Naive thymus-derived CD4-positive, alpha-beta T cell (primary cell): ENCODE measurements at places on chromosomes 7 and 10. TPM values are rescaled to one million over a fixed set of nuclear protein-coding genes. Genes with fewer than 3 reads are reported as not detected.

CNPY1 gene
- polyA plus RNA-seq: not detected

LRRD1 gene
- polyA plus RNA-seq: not detected

GRCh38 chr7:33108554-33109004 is 625 bp downstream of the RP9 start:
- peak; percentile 15 for DNase-seq

DNA sequence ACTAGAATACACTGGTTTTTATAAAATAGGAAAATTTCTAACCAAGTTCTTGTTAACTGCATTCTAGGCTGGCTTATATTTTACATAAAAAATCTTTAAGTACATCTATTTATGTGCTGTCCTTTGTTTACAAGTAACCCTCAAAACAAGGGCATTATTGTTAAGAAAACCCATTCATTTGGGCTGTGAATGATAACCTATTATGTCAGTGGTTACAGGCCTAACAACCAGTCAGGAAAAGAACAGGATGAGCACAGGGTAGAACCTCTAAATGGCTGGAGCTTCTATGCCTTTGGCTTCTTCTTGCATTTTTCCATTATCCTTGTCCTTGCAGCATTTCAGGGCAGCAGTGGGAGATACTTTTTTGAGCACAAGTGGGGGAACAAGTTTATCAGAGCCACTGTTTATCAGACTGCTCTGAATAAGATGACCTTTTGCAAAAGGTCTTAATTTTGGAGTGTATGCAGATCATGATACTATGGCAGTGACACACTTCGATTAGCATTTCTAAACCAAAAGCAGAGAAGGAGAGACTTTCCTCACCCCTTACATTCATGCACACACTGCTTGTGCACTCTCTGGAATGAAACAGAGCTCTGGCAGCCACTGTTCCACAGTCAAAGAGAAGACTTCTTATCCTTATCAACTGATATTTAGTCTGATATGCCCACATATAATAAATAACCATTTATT is 10.9 kb downstream of the GPR37 start:
- DNase-seq: no peak

DNA sequence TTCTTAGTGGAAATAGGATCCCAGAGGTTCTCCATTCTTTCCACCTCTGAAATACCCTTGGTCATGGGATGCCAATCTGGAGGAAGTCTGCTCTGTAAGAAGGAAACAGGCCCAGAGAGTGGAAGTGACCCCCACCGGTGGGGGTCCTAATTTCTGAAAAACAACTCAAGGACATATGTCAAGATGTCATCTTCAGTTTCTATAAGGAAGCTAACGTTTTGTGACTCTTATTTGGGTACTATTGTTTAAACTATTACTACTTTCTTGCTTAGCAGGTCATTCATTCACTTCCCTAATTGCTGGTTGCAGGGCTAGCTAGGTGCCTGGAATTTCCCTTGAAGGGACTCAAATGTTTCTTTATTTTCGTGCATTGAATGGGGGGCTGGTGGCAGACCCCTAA is 1.9 kb upstream of the ZNF775 start:
- no peak for DNase-seq

XRCC2 gene
- polyA plus RNA-seq: 0.41 TPM

DNA sequence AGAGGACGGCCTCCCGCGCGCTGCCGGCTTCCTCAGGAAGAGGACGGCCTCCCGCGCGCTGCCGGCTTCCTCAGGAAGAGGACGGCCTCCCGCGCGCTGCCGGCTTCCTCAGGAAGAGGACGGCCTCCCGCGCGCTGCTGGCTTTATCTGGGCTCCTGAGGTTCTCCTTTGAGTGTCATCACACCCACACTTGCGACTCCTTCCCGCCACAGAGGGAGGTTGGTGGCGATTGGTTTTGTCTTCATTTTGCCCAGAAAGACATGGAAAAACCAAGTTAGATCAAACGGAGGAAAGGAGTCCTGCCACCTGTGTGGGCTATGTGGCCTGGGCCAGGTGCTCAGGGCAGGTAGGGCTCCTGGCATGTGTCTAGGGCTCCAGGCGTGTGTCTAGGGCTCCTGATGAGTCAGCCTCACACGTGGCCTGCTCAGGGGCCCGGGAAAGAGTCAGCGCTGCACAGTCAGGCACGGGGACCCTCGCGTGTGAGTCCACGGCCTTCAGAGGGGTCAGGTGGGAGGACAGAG is 138.0 kb downstream of the VIPR2 start:
- no peak for DNase-seq

DNA sequence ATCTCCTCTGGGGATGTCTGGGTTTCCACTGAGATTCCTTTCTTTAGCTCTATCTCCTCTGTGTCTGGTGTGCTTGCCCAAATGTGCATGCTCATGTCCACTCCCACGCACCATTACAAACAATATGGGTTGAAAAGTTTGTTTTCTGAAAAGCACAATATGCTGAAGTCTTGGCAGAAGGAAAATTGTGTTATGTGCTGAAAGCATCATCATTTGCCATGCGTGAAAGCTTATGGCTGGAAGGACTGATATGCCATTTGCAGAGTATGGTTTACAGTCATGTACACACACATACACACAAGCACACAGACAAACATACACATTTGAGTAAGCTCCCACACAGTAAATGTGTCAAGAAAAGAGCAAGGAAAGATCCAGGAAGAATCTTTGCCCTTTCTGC is 231.6 kb downstream of the SORCS3 start:
- DNase-seq: no peak

FOXI2 gene
- polyA plus RNA-seq: not detected

DNA sequence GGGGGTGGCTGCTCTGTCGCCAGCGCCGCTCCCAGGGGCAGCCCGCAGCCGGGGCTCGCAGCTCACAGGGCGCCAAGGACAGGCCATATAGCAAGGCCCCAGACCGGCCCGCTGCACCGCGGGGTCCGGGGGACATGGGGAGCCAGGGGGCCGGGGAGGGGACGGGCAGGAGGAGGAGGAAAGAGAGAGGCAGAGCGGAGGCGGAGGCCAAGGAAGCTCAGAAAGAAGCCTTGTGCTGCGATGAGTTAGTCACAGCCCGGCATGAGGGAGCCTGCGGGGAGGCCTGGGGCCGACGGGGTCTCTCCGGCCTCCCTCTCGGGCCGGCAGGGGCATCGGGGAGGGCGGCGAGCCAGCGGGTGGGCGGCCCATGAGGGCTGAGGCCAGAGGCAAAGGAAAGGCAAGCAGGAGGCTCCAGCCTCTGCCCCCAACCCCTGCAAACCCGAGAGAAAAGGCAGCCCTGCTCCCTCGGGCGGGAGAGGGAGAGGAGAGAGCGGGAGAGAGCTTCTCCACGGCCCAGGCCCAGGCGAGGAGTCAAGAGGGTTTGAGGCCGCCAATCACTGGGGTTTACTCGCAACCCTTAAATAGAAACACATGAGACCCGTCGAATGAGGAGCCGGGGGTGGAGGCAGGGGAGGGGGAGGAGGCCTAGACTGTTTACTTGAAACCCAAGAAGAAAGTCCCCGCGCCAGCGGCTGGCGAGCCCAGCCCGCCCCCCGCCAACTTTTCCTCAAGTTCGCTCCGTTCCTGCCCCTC is 167.9 kb downstream of the NEURL1 start:
- peak; percentile 67 for DNase-seq

- DNase-seq: no peak
These were observed 70.9 kb upstream of the CTBP2 start for GRCh38 chr10:125231116-125231812.

- no peak for DNase-seq
These were observed 35.1 kb downstream of the GUSB start for GRCh38 chr7:65946904-65947303.

DNA sequence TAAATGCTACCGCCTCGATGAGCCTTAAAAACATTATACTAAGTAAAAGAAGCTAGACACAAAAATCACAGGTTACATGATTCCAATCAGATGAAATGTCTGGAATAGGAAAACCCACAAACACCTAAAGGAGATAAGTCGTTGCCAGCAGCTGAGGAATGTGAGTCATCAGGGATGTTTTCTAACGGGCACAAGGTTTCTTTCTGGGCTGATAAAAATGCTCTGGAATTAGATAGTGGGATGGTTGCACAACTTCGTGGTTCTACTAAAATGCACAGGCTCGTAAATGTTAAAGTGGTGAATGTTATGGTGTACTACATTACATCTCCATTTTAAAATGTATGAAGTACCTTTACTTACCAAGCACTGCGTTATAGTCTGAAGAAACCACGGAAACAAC is 9.7 kb downstream of the ABLIM1 start:
- DNase-seq: no peak

GRCh38 chr10:10804998-10805740 is 212.5 kb upstream of the CELF2 start:
- DNase-seq: no peak

- no peak for DNase-seq
These were observed 101.3 kb upstream of the CTBP2 start for GRCh38 chr10:125261491-125262186.

GPC2 gene
- 0.87 TPM for polyA plus RNA-seq

DNA sequence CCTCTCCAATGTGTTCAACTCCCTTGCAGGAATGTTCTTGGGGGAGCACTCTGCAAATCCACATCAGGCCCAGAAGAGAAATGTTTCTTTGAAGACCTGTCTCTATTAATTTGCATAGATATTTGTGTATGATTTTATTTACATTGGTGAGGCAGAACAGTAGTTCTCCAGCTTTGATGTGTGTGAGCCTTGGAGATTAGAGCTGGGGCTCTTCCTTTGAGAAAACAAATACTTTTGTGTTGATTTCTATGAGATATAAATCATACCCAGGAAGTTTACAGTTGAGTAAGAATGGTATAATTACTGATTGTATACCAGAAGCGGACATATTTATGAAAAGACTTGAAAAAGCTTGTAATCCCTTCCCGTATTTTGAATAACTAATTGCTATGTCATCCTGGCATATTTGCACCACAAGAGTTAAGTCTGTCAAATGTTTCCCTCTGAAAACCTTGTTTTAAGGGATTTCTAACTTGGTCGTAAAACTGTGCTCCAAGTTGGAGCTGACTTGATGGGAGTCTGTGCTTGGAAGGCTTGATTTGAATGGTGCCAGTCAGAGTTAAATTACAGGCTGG is 468.5 kb downstream of the LRMDA start:
- DNase-seq: no peak

DNA sequence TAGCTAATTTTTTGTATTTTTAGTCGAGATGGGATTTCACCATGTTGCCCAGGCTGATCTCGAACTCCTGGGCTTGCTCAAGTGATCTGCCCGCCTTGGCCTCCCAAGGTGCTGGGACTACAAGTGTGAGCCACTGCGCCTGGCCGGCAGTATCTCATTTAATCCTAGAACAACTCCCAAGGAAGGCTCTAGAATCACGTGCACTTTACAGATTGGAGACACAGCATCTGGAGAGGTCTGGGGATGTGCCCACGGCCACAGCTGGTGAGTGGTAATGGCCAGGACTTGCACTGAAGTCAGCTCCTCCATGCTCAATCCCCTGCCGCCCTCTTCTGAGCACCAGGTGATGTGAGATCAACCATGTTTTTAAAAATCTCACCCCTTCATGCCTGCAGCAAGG is 43.1 kb downstream of the CARD11 start:
- DNase-seq: no peak

GRCh38 chr10:11218395-11218794 is 200.7 kb downstream of the CELF2 start:
- DNase-seq: no peak

DNA sequence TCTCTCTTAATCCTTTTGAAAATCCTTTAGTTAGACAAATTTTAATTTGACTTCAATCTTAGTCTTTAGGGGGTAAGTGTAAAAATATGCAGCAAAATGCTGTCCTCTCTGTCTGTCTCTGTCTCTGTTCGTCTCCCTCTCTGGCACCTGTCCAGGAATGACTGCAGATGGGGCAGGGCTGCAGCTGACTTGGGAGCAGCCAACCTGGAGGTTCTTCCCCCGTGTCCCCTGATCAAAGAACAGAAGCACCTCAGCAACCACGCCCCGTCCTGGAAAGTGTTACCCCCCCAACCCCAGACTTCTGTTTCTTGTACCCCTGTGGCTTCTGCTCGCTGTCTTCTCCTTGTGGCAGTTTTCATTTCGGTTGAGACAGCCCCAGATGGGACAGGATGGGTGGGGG is 141.6 kb upstream of the NPS start:
- DNase-seq: no peak

DNA sequence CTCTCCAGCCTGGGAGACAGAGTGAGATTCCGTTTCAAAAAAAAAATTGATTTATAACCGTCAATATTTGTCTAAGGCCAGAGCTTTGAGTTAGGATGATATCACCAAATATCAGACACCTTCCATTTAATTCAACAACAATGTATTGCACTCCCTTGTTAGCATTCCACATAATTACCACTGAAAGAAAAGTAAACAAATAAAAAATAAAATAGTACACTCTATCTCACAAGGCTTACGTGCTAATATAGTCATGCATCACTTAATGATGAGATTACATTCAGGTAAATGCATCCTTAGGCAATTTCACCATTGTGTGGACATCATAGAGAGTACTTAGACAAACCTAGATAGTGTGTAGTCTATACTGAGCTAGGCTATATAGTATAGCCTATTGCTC is 127.6 kb upstream of the RHOBTB1 start:
- no peak for DNase-seq

ACSL5 gene
- 35.4 TPM for polyA plus RNA-seq

GRCh38 chr10:122995936-122996335 is 12.7 kb downstream of the IKZF5 start:
- no peak for DNase-seq

DNA sequence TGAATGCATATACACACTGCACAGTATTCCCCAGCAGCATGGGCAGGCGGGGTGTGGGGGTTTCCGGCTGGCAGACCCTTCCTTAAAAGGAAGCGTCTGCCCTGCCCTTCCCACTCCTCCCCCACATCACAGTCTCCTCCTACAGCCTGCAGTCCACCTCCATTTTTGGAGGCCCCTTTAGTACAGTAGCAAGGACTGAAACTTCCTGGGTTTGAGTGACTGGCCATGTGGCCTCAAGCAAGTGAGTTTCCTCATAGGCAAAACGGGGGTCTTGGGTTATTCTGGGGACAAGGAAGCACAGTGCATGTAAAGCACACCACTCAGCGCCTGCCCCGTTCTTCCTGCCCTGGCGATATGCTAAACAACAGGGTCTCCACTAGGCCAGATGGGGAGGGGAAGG is 62.1 kb upstream of the COL13A1 start:
- DNase-seq: no peak

DNA sequence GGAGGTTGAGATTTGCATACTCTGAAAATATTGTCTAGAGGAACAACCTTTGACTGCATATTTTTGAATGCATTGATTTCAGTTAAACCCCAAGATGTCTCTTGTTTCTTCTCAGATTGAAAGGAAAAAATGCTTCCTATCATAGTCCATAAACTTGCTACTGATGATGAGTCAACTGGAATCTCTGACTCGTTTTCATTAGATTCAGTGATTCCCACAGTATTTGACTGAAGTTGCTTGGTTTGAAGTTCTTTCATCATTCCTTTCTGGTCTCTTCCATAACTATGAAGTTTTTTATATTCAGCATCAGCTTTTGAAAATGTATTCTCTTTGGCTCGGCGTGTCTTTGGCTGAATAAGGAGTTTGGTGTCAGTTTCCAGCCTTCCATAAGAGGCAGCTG is 10.7 kb downstream of the PEX1 start:
- DNase-seq: no peak

UNCX gene
- not detected for polyA plus RNA-seq

CC2D2B gene
- not detected for polyA plus RNA-seq

HTR7 gene
- polyA plus RNA-seq: not detected
